ENCODE measurements at places on chromosomes 3 and 15.

DNA sequence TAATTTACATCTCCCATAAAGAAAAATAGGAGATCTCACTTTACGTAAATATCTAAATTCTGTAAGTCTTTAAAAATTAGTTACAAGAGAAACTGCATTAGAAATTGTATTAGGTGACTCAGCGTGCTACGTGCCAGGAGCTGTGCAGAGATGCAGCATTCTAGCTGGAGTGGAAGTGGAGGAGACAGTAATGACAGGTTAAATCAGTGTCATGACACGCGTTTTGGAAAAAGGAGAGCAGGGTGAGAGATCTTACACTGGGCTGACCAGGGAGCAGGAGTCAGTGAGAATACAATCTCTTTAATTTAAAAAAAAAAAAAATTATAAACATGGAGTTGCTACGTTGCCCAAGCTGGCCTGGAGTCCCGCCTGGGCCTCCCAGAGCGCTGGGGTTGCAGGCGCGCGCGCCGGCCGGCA is 635 bp downstream of the TUBGCP5 start:
- no peak for DNase-seq

DNA sequence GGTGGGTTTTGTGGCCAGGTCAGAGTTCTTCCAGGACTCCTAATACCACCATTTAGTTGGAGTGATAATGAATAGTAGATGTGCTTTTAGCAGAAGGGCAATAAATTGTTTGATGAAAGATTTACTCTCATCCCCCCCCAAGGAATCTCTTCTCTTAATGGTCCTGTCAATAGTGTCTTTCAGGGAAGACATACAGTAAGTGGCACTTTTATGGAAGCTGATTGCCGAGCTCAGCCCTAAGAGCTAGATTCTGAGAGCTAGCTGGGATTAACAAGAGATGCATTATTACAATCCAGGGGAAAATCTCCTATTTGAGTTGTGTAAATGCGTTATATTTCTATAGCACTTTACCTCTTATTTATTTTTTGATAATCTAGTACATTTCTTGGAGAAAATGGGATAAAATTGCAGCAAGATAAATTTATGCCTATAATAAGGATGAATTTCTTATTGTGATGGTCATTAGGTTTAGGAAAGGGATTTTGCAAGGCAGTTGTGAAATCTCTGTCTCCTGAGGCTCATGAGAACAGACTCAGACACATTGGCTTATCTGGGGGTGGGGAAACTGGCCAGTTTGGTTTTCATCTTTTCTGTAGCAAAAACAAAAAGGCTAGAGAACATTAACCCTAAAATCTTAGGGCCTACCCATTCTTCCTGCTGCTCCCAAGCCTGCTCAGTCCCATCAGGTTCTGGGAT is 41.6 kb upstream of the CLSTN2 start:
- no peak for DNase-seq

GRCh38 chr3:44031387-44032380 is 210.0 kb upstream of the TOPAZ1 start:
- no peak for DNase-seq

DNA sequence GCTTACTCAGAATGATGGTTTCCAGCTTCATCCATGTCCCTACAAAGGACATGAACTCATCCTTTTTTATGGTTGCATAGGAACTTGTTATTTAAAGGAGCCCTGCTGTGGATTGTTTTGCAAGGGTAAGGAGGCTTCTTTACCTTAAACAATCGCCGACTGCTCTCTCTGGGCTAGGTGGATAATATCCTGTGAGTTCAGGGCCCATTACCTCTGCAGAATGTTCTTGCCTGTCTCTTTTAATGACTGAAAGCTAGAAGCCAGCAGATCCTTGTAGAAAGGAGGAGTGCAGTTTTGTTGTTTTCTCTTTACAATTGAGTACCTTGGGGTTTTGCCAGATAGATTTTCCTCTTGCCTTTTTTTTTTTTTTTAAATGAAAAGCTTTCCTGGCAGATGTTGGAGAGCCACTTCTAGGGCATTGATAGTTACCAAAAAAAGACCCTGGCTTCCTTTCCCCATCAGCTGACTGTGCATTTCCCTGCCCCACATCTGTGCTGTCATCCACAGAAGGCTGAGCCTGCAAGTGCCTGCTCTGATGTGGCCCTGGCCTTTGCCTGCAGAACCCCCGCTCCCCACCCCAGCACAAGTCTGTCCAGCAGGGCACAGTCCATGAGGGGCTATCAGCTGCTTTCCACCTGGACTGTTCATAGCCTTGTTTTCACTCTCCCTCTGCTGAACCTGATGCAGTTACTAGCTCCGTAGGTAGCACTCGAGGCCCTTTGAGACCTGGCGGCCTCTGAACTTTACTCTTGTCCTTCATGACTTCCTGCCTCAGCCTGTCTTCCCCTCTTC is 113.1 kb downstream of the CHCHD6 start:
- DNase-seq: no peak

DNA sequence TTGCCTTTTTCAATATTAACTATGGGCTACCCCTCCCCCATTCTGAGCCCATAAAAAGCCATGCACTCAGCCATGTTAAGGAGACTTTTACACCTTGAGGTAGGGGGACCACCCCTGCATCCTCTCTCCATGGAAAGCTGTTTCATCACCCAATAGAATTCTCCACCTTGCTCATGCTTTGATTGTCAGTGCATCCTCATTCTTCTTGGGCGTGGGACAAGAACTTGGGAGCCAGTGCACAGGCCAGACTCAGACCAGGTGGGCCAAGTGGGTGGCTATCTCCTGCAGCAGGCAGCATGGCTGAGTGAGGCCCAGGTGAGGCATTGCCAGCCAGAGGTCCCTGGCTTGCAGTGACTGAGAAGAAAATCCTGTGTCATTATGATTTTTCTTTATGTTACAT is 357.4 kb upstream of the CDIN1 start:
- DNase-seq: no peak

DNA sequence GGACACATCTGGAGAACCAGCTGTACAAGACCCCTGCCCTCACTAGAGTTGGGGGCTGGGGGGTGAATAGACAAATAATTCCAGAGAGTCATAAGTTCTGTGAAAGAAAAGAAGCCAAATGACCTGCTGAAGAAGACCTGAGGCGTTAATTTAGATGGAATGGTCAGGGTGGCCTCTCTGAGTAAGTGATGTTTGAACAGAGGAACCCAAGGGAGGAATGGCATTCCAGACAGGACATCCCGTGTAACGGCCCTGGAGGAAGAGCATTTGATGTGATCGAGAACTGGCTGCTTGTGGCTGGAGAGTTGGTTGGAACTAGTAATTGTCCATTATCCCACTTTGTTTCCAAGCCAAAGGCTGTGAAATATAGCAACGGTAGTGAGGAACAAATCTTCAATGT is 1.7 kb downstream of the NR2C2 start:
- DNase-seq: no peak

GRCh38 chr15:35141743-35142471 is 56.8 kb upstream of the NANOGP8 start:
- DNase-seq: no peak

DNA sequence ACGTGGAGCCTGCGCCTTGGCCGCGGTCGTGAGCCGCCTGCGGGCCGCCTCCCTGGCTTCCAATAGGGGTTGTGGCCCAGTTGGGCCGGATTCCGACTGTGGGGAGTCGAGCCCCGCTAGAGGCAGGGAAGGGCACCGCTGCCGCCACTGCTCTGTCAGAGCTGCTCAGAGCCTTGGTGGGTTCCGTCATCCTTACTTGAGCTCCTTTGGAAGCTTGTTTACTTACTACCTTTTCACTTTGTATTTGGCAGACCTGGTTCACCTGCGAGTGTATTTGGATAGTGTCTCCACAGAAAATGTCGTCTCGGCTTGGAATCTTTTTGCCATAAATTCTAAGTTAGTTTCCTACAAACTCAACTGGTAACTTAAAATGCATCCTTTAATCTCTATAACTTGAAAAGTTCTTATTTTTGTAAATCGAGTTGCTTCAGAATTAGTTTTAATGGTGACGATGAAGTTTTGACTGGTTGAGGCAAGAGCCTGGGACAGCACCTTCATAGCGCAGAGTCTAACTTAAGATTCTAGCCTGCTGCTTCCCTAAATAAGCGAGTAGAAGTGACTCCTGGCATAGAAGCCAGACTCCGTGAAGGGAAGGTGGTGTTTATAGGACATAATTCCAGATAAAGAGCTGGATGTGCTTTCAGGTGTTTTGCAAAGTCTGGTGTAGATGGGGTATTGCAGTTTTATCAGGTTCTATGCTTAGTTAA is 800 bp downstream of the DAG1 start:
- no peak for DNase-seq

DNA sequence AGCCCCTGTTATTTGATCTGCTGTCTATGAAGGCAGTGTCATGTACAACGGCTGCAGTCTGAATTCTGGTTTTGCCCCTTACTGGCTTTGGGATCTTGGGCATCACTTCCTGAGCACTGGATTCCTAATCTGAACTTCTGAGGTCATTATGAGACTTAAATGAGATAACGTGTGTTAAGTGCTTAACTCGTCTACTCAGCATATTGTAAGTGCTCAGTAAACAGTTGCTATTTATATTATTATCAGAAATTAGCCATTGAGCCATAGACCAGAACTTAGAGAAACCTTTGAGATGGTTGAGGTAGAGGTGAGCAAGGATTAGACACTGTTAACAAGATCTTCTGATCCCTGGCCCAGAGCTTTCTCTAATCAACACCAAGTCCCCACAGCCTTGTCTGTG is 284.1 kb upstream of the ONECUT1 start:
- DNase-seq: no peak

DNA sequence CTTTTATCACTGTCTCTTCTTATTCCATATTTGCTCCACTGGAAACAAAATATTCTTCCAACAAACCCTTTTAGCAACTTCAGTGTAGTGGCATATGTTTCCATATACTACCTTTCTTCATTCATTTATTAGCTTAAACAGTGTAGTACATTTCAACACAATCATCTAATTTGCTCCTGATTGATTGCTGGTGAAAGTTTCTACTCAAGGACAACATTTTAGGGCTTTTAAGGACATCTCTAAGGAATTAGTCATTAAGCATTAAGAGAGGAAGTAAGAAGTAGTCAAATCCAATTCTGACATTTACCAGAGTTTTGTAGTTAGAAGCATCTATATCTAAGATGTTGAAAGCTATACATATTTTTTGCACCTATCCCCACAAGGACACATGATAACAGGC is 55.8 kb downstream of the RSRC1 start:
- no peak for DNase-seq

DNA sequence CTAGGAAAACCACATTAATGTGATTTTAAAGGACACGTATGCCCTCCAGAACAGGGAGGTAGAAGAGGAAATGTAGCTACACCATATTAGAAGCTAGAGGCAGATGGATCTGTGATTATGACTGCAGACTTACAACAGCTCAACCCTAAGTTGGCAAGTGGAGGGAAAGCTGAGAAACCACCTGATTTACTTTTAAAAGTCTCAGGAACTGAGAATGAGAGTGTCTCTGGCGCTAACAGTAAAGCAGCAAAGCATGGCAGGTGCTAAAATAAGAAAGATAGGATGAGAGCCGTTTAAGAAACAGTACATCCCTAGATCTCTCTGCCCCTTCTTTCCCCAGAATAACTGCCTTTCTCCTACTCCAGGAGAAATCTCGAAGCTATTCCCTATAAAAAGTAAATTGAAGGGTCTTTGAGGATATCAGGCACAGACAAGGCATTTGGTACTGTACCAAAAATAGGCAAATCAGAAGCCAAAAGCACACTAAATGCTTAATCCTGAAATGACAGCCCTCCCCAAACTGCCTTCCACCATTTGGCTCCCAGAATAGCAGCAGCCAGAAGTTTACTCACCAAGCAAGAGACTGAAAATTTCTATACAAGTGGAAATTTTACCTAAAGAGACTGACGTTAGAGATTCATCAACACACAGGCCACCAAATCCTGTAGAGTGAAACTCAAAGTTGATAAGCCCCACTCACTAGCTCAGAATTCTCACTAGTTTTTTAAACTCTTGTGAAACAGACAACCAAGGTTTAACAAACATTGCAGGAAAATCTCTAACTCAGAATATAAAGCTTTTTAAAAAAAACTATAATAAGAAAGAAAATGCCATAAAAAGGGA is 34.3 kb upstream of the PARP14 start:
- DNase-seq: no peak

GRCh38 chr3:27253391-27253790 is 115.8 kb downstream of the NEK10 start:
- no peak for DNase-seq

- no peak for DNase-seq
These were observed 50.9 kb downstream of the TCF12 start for GRCh38 chr15:56969265-56969895.

- no peak for DNase-seq
These were observed 35.3 kb downstream of the DET1 start for GRCh38 chr15:88511161-88511560.

GRCh38 chr3:15292765-15293522 is 39.4 kb downstream of the SH3BP5 start:
- DNase-seq: no peak

GRCh38 chr15:38896647-38897046 is 332.0 kb upstream of the RASGRP1 start:
- DNase-seq: no peak

DNA sequence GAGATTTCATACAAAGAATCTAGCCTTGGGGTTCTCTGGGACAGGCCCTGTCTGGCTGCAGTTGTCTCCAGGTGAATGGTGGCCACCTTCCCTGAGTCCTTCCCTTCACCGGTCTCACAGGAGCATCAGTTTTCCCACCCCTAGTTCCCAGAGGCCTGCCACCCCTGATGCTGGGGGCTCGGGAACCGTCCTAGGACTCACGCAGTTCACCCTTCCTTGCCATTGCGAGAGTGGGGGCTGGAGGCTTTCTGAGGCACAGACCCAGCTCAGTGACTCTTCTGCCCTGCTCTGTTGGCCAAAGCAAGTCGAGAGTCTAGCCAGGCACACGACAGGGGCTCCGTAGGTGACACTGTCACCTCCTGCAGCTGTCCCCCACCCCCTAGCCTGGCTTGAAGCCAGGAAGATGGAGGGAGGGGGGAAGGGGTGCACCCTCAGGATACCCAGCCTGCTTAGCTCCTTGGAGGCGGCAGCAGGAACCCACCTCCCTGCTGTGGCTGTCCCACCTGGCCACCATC is 130.3 kb downstream of the NUP210 start:
- DNase-seq: no peak

- no peak for DNase-seq
These were observed 6.5 kb downstream of the ALAS1 start for GRCh38 chr3:52204337-52205073.

DNA sequence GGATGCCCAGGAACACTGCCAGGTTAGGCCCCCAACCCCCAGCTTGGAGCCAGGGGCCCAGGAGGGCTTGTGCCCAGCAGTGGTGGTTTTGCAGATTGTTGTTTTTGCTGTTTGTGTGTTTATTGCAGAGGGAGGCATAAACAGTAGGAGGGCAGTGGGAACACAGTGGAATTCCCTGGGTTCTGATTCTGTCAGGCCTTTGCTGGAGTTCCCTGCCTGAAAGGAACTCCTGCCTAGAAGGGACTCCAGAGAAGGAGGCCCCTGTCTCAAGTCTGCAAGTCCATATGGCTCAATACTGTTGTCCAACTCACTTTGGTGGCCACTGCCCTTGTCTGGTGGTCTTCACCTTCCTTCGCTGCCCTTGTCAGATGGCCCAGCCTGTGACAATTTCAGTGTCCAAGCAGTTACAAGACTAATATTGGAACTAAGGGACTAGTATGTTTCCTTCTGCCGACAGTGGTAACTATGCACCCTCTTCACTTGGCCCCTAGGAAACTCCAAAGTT is 47.4 kb upstream of the RAB6B start:
- DNase-seq: no peak

- no peak for DNase-seq
These were observed 41.0 kb upstream of the TCF12 start for GRCh38 chr15:56877255-56877970.

Measured in stimulated activated CD8-positive, alpha-beta memory T cell treated with anti-CD3 and anti-CD28 coated beads, Interleukin-7, amount 100 ng/mL, for 1 hour (primary cell).